ENCODE measurements at places on chromosomes 2 and 18.

DNA sequence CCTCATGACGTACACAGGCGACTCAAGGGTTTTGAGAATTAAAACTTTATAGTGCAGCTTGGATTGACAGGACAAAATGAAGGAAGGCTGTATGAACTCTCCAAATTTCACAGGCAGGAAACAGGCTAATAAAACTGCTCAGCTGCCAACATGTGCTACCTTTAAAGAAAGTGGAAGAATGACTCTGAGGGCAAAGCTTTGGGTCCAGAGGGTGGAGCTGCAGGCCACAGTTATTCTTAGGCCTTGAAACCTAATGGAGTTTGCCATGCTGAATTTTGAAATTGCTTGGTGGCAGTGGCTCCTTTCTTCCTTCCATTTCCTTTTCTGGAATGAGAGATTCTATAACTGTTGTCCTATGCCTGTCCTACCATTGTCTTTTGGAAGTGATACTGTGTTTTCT, 34.8 kb downstream of the HAT1 start:
- DNase-seq, result no peak

GRCh38 chr18:58209326-58209725, 165.3 kb downstream of the NEDD4L start:
- no peak for DNase-seq

DNA sequence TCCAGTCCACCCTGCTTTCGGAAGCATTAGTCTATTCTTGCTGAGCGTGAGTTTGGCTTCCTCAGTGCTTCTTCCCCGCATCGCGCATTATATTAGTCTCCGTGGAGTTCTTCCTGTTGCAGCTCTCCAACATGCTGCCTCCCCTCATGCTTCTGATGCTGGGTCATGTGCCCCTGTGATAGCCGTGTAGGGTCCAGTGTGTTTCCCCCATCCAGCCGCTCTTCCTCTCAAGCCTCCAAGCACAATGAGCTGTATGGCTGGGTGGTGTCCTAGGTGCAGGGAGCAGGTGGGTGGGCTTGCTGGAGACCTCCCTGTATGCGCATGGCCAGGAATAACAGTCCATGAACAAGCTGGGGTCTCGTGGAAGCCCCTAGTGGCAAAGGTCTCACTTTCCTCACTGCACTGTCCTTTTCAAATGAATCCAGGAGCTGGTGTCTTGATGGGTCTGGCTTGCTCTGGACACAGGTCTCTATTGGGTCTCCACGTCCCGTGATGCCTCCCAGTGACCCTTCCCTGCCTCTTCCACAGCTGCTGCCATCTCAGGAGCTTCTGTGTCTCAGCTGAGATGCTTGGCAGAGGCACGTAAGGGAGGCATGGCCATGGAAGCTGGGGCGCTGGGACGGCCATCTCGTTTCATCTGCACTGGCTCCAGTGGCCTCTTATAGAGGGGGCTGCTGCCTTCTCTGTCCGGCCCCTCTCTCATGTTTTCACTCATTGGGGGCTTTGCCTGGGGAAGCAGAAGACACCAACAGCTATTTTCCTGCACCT, 54.8 kb upstream of the HDAC4 start:
- no peak for DNase-seq

DNA sequence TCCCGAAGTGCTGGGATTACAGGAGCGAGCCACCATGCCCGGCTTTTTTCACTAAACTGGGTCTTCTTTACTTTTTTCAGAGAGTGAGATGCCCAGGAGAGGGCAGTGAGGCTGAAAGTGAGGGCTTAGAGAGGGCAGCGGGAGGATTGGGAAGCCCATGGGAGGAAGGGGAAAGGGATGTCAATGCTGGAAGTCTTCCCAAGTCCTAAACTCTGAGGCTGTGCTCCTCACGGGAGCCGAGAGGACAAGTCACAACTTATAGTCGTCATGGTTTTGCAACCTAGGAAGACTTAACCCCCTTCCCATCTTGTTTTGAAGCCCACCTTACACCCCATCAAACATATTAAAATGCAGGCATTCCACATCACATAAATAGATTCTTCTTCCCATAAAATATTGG, 15.1 kb upstream of the MEP1B start:
- DNase-seq, result no peak

DNA sequence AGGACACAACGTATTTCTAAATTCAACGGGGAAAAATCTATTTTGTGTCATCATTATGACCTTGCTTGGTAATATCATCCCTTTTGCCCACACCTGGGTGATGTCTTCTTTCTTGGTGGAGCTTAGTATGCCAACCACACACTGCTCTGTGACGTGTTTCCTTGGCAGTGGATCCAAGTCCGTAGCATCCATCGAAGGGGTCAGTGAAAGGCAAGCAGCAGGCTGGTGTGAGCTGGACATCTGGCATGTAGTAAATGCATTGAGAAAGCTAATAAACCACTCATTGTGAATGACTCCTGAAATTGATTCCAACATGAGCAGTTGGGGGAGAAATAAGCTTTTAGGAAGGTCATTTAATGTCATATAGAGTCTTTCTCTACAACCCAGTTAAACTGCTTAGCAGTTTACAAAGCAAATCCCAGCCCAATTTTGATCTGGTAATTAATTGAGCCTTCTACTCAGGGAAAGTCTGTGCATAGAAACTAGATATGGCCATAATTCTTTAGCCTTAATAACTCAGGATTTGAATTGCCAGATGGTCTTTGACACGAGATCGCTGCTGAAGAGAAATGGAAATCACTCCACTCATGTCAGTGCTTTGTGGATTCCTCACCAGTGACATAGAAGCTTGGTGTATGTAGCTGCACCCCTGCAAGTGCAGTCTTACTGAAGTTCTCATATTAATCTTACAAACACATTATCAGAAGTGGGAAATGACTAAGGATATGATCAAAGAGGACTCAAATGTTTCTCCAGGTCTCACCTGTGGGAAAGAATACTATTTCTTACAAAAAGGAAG, 494.8 kb downstream of the CMPK2 start:
- DNase-seq, result no peak

GRCh38 chr2:127542231-127542630, 6.7 kb downstream of the MYO7B start:
- no peak for DNase-seq

GRCh38 chr2:11716689-11717321, 29.6 kb upstream of the LPIN1 start:
- DNase-seq, result no peak

DNA sequence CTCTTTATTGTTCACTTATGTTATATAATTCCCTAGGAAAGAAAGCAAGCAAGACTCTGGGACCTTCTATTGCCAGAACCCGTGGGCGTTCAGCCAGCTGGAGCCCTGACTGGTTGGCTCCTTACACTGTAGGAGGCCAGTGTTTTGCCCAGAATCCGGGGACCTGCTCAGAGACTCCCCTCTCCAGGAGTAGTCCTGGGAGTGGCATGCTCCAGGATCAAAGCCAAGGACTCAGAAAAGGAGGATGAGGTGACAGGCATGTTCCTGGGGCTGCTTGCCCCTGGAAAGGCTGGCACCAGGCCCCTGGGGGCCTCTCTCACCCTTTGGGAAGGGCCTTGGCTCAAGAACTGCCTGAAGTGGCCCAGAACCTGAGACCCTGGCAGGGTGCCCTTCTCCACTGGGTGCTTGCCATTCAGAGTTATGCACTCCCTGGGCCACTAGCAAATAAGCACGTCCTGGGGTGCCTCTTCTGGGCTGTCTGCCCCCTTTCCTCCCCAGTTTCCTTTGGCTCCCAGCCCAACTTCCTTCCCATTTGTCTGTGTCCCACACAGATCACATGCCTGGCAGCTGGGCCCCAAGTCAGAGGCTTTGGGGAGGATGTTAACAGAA, 19.6 kb upstream of the KIF3C start:
- no peak for DNase-seq

DNA sequence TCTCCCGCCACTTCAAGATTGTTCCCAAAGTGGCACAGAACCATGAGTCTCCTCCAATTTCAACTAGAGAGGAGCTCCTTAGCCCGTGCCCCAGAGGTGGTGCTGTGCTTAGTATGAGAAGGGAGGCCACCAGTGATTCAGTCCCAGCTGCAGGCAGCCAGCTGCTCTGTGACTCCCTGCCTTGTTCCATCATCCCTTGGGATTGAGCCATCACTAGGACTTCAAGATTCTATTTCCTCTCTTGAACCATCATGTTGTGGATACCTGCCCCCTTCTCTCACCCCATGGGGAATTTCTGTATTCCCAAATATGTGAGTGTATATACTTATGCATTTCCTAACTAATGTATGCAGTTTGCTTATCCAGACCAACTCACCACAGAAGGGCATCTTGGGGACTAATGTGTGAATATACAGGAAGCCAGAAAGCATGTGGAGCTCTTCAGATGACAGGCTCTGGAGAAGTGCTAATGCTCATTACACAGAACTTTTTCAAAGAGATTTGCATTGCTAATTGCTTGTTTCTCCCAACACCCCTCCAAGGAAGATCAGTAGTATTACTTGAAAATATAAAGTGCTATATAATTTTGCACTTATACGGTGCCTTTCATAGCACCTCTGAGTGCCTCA, 111.0 kb upstream of the MAP3K20 start:
- DNase-seq, result no peak

DNA sequence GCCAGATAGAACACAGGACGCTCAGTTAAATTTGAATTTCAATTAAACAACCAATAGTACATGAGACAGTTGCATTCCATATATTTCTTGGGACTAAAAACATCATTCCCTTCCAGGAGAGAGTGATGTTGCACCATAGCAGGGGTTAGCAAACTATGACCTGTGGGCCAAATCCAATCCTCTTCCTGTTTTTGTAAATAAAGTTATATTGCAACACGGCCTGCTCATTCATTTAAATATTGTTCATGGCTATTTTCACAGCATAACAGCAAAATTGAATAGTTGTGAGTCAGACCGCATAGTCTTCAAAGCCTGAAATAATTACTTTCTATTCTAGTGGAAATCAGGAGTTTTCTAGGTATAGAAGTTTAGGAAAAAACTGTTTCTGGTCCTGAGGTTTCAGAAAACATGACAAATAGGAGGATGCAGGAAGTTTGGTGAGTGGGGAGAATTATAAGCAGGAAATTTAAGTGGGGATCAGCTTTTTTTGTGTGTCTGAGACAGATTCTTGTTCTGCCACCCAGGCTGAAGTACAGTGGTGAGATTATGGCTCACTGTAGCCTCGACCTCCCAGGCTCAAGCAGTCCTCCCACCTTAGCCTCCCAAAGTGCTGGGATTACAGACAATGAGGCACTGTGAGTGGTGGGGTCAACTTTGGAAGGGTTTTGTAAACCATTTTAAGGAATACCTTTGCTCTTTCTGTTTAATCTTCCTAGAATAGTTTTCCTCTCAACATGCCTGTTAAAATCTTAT, 131.5 kb downstream of the SOCS6 start:
- no peak for DNase-seq

- DNase-seq, result no peak
Measured at GRCh38 chr2:129934044-129934822, 45.2 kb upstream of the RAB6C start.

- no peak for DNase-seq
Measured at GRCh38 chr2:28955467-28955866, 25.6 kb upstream of the TOGARAM2 start.

DNA sequence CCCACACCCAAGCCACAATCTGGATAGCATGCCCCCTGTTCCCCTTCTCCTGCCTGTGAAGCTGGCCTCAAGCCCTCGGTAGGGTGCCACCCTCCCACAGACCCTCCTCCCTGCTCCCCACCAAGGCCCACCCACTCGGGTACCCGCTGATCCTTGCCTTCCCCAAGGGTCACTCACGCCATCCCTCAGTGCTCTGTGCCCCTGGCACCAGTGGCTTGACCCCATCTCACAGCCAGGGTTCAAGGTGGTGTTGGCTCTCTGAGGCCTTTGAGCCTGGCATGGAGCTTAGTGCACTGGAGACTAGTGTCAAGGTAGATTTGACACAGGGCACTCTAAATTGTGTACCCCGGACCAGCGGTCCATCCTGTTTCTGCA, 11.9 kb downstream of the ADRA2B start:
- DNase-seq, result no peak

GRCh38 chr2:133324150-133324561, 244.1 kb downstream of the NCKAP5 start:
- DNase-seq, result no peak

GRCh38 chr2:171406044-171406443, 27.7 kb downstream of the METTL8 start:
- DNase-seq, result no peak

DNA sequence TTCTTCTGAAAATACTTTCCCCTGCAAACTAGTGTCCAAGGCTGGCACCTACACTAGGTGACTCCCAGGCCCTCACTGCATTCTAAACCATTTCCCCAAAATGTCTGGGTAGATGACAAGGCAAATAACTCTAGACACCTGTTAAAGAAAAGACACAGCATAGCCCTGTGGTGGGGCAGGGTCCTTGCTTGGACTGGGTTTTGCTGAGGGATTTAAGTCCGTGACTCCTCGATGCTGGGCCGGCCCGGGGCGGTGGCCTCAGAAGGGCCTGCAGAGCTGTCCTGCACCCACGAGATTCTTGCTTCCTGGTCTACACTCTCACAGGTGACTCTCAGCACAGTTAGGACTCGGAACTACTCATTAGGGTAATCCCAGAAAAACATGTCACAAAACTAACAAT, 55.2 kb downstream of the MBP start:
- DNase-seq, result no peak

DNA sequence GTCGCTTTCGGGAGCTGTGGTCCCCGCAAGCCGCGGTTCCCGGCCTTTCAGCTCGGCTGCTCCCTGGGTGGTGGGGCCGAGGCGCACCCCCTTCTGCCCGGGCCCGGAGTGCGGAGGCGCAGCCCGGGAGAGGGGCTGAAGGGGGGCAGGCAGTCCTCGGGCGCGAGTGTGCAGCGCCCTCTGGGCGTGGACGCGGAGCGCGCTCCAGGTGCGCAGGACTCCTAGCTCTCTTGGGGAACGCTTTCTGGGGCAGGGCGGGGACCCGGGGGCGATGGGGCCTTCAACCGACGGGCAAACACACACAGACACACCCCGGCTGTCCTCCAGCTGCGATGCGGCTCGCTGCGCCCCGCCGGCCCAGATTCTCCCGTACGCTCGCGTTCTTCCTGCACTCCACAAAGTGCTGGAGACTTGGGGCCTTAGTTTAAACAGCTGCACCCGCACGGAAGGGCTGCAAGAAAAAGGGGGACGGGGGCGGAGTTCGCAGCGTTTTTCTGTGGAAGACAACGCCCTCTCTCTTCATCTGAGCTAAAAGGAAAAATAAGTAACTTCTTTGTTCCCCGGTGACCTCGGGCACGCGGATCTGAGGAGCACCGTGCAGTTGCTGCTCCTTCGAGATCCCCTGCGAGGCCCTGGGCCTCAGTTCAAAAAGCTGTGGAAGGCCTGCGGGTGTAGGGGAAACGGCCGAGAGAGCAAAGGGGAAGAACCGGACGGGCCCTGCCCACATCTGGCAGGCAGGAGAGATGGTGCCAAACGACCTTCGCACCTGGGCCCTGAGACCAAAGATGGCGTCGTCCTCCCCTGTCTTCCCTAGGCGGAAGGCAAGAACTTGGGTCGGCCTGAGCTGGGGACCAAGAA, 593 bp upstream of the SDC1 start:
- DNase-seq, result no peak

DNA sequence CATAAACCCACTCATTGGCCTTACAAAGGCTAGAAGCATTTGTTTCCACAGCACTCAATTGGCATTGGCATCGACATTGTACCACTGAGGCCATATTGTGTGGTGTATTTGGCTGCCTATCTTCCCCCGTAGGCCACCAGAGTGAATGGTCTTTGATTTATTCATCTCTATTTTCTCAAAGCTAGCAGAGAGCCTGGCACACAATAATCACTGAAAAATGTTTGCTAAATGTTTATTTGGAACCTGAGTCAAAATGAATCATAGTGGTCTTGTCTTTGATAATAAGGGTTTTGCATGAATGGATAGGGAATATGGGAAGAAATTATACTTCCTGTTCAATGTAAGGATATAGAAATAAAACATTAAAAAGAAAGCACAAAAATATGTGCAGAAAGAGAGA, 107.3 kb upstream of the SLC8A1 start:
- DNase-seq, result no peak

GRCh38 chr2:236554629-236555282, 14.9 kb upstream of the ACKR3 start:
- DNase-seq, result no peak

All from amniotic stem cell (primary cell).